Astrocyte (in vitro differentiated cells and primary cell): ENCODE measurements at places on chromosomes 5 and 9.

DNA sequence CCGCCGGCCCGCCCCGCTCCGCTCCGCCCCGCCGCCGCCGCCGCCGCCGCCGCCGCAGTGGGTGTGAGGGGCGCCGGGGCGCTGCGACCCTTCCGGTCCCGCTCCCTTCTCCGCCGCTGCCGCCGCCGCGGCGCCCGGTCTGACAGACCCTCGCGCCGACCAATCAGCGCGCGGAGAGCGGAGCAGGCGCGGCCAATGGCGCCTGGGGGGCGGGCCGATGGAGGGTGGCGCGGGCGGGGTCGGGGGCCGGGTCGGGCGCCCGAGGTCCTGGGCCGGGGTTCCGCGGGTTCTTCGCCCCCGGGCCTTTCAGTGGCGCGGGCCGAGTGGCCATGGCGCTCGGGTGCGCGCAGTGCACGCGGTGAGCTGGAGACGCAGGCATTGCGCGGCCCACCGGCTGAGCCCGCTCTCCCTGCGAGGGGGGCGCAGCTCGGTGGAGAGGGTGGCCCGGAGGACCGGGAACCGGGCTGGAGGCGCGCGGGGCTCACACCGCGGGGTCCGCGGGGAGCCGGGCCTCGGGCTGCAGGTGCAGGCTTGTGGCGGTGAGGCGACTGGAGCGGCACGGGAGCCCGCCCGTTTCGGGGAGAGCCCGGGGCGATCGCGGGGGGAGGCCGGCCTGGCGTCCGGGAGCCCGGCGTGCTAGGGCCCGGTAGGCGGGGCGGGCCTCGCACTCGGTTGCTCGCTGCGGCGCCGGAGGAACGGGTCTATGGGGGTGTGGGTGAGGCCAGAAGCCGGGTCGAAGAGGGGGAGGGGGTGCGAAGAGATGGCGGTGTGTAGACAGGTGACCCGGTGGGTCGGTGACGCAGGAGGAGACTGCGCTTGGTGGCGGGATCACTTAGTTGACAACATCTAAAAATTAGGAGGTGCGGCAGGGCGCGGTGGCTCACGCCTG, at the start of gene MAPK9:
Gene MAPK9, minus strand, starts transcription at position 141 of the 889 bp plus-strand sequence. CDS start 11,522 bp downstream, outside the sequence.
- no peaks in the 10 kb centered on the region for H3K36me3 ChIP-seq
- H3K27ac ChIP-seq: peak within 1 kb of the TSS; percentile 17
- no peaks in the 10 kb centered on the region for H3K27me3 ChIP-seq

DNA sequence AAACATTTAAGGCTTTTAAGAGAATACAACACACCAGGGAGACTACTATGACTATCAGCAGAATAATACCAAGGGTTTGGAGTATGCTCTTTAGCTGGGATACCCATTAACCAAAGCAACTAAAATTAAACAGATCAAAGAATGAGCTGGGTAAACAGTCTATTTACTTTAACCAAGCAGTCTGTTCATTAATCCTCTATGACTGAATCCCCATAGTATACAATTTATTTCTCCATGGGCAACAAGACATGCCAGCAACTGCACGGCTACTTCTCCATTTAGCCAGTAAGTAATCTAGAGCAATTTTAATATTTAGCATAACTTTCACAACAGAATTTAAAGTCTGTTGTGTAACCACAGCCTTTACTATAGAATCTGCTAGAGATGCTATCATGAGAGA, 77.6 kb downstream of the CDO1 start:
- no peak overlapping the region for H3K4me3 ChIP-seq
- no peak for DNase-seq
- H3K4me1 ChIP-seq: no peaks in the 10 kb centered on the region
- H3K36me3 ChIP-seq: no peaks in the 10 kb centered on the region

GRCh38 chr5:14513266-14513665, 68.3 kb upstream of the OTULINL start:
- no peak overlapping the region for H3K27ac ChIP-seq
- H3K4me3 ChIP-seq: no peak overlapping the region

DNA sequence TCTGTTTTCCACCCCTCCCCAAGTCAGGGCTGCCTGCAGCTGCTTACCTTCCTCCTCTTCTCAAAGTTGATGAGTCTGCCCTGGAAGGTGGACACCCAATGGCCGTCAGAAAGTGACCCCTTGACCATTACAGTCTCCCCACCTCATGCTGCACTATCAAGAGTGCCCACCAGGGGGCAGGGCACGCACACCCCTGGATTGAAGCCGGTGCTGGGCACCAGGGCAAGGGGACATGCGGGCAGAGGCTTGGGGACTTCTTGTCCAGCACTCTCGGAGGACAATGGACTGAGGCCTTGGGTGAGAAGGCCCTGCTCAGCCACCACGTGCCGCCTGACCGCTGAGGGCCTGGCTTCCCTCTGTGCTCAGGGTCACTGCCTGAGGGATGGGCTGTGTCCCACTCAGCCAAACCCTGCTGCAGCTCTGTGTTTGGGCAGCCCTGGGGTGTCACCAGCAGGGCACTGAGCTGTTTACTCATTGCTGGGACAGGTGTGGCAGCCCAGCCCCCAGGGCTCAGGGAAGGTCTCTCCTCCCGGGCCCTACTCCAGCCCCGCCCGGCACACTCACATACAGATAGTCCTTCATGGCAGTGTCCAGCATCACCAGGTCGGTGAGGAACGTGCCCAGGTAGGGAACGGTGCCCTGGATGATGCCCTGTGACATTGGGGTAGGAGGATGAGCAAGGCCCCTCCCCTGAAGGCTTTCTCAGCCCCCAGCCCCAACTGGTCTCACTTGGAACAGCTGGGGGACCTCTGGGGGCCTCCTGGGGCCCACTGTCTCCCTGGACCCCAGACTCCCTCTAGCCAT, 17.7 kb downstream of the RALGDS start:
- H3K4me1 ChIP-seq: no peaks in the 10 kb centered on the region
- H3K27ac ChIP-seq: no peak overlapping the region
- H3K36me3 ChIP-seq: peaks cover 13% of the 10 kb centered on the region
- DNase-seq: no peak
- no peak overlapping the region for H3K4me3 ChIP-seq
- no peaks in the 10 kb centered on the region for H3K27me3 ChIP-seq

DNA sequence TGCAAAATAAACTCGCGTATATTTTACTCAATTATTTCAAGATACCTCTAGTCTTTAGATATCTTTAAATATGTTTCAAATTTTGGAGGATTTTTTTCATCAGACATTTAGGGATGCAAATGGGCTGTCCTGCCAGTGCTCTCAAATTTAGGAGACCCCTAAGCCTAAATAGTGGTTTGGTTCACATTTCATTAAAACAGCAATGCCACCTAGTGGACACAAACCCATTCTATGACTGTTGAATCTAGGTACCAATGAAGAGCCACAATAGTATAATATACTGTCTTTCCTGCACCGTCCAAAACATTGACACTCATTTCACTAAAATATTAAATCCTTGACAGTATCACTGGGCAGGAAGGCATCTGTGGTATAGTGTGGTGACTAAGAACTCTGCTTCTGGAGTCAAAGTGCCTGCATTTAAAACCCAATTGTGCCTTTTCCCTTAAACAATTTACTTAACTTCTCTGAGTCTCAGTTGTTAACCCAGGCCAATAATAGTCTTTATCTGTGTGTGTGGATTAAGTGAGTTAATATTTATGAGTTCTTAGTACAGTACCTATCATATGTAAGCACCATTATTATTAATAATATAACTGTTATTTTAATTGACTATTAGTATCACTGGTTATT, 148.0 kb downstream of the RORB start:
- no peak overlapping the region for H3K4me3 ChIP-seq
- H3K36me3 ChIP-seq: no peaks in the 10 kb centered on the region
- H3K4me1 ChIP-seq: no peaks in the 10 kb centered on the region
- no peaks in the 10 kb centered on the region for H3K27me3 ChIP-seq

- no peaks in the 10 kb centered on the region for H3K36me3 ChIP-seq
- no peaks in the 10 kb centered on the region for H3K4me1 ChIP-seq
- no peak for DNase-seq
- H3K27ac ChIP-seq: no peak overlapping the region
- no peak overlapping the region for H3K4me3 ChIP-seq
These were observed 203.1 kb upstream of the ANKH start for GRCh38 chr5:15074651-15075050.

DNA sequence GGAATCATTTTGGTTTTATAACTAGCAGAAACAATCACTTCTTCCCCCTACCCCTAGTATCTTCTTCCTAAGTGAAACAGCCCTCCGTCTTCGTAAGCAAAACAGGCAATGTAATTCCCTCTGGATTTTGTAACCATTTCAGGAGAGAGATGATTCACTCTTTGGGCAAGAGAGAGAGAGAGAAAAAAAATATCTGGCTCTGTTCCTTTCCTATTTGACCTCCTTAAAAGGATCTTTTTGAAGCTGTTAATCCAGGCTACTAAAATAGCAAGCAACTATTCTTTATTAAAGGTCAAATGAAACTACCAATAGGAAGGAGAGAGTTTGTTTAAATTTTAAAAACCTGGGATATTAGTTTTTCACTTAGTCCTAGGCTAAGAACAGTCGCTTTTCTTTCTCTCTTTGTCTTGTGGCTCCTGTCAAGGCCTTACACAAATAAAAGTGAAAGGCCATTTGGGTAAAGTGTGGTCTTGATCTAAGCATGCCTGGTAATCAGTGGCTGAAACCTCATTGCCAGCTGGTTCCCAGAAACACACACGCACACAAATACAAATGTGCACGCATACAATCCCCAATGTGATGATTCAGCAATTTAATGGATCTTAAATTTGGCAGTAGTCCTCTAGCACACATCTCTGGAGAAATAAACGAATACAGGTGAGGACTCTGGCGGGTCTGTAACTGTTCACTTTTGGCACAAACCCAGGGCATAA, 70.2 kb downstream of the PRUNE2 start:
- peak overlapping the region; percentile 69 for H3K27ac ChIP-seq
- no peaks in the 10 kb centered on the region for H3K27me3 ChIP-seq
- peak; percentile 95 for DNase-seq
- H3K4me3 ChIP-seq: no peak overlapping the region
- no peaks in the 10 kb centered on the region for H3K36me3 ChIP-seq

GRCh38 chr5:55440188-55440646, 94.5 kb downstream of the PLPP1 start:
- no peaks in the 10 kb centered on the region for H3K27me3 ChIP-seq
- H3K36me3 ChIP-seq: no peaks in the 10 kb centered on the region
- no peak overlapping the region for H3K27ac ChIP-seq
- H3K4me1 ChIP-seq: peaks cover 35% of the 10 kb centered on the region
- DNase-seq: peak; percentile 73

DNA sequence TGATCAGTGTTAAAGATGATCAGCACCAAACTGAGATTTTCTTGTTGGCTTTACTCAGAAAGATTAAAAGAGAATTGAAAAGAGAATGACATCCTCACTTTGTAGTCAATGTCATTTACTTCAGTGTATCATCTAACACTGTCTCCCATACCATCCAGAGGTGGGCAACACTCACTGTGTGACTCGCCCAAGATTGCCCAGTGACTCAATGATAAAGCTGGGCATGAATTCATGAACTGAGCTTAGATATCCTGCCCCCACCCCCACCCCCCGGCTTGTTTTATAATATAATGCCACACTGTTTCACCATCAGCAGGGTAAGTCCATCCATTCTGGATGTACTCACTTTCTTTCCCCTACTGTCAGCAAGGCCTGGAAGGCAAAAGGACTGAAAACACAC, 242.2 kb downstream of the FAM114A2 start:
- DNase-seq: no peak
- no peak overlapping the region for H3K4me3 ChIP-seq
- no peak overlapping the region for H3K27ac ChIP-seq
- H3K4me1 ChIP-seq: no peaks in the 10 kb centered on the region
- H3K27me3 ChIP-seq: no peaks in the 10 kb centered on the region

- no peak overlapping the region for H3K4me3 ChIP-seq
- no peak for DNase-seq
- no peaks in the 10 kb centered on the region for H3K36me3 ChIP-seq
These were observed 29.4 kb upstream of the TMEM250 start for GRCh38 chr9:136147890-136148714.

DNA sequence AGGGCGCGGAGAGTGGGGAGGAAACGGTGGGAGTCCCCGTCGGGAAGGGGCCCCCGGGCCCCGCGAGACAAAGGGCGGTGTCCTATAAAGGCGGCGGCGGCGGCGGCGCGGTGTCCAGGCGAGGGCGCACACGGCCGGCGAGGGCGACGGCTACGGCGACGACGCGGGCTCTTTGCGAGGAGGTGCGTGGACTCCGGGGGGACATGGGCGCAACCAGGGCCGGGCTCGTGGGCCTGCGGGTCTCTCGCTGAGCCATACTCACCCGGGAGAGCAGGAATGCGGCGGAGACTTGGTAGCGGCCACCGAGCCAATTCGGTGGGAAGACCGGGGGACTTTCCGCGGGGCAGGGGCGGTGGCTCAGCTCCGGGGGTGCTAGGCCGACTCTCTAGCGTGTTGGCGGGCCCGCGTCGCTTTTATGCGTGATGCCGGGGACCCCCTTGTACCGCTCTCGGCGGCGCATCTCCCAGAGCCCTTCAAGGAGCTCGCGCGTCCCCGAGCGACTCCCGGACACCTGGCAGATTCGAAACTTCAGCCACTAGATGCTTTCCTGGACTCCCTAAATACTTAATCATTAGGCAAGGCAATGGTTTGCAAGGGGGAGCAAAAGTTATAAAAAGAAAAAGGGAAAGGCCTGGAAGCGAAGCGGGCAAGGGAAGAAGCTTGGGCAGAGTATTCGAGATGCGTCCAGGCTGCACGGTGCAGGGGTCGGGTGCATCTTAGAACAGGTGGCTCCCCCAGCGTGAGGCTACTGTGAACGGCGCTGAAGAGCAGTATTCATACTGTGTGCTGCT, 5.9 kb upstream of the TAL2 start:
- H3K36me3 ChIP-seq: no peaks in the 10 kb centered on the region
- peak overlapping the region; percentile 57 for H3K4me3 ChIP-seq
- peaks cover 11% of the 10 kb centered on the region for H3K27me3 ChIP-seq
- no peak overlapping the region for H3K27ac ChIP-seq
- peaks cover 5% of the 10 kb centered on the region for H3K4me1 ChIP-seq
- no peak for DNase-seq

GRCh38 chr5:62778316-62779009, 199.8 kb downstream of the LRRC70 start:
- no peak overlapping the region for H3K27ac ChIP-seq
- no peaks in the 10 kb centered on the region for H3K27me3 ChIP-seq
- H3K4me3 ChIP-seq: no peak overlapping the region
- DNase-seq: no peak

- H3K4me3 ChIP-seq: peak within 1 kb of the TSS; percentile 37
- no peak within 1 kb of the TSS for H3K27ac ChIP-seq
- H3K27me3 ChIP-seq: peaks cover 36% of the 10 kb centered on the region
- peak; percentile 22 for DNase-seq
- no peaks in the 10 kb centered on the region for H3K36me3 ChIP-seq
These were observed at the start of gene N4BP3 for GRCh38 chr5:178113141-178113787. TSS of gene N4BP3 (plus strand) at chr5:178113532. CDS start at chr5:178119584, 6,052 bp downstream.
